ENCODE measurements at places on chromosomes 12 and 14.
A peak's percentile ranks its signal among the peaks of the same experiment; 100 is the strongest.

DNA sequence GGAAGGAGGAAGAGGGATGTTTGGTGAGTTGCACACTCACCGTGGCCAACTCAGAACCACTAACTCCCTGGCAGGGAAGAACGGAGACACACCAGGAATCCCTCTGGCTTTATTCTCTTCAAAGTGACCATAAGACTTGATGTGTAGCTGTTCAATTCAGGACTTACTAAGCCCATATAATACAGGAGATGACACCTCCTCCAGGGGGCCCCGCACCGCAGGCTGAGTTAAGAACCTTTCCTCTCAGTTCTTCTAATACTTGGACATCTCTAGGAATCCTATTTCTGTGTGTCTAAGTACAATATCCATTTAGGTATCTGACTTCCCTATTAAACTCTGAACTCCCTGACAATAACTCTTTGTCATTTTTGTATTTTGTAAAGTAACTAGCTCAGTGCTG lies 49.5 kb downstream of the DCAF4 start:
- DNase-seq, result peak; percentile 46

- DNase-seq, result no peak
These were observed 20.5 kb downstream of the UBC start for GRCh38 chr12:124893792-124894516.

GRCh38 chr14:72024043-72024407 lies 91.8 kb downstream of the RGS6 start:
- DNase-seq, result peak; percentile 84

DNA sequence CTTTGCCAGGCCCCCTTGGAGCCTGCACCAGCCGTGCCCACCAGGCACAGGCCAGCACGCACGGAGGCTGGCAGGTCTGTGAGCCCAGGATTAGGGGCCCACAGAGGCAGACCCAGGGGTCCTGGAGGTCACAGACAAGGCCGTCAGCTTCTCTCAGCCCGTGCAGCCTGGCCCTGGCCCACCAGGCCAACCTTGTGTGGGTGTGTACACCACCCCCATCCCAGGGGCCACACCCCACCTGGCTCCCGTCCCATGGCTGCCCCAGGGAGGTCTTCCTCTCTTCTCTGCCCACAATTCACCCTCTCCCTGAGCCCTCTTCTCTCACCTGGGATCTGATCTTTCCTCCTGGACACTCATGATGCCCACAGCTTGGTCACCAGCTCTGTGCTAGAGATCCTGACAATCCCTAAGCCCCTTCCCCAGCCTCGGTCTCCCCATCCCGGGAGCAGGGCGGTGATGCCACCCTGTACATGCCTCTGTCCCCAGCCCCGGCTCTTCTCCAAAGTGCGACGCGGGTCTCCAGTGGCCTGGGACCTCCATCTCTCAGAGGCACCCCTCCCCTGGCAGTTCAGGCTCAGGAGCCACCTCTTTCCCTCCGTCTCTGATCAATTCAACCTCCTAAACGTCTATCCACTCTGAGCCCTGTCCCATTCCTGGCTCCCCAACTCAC lies 31.1 kb upstream of the GPR132 start:
- no peak for DNase-seq

- peak; percentile 72 for DNase-seq
These were observed 394.5 kb upstream of the ATP2B1 start for GRCh38 chr12:90102957-90103652.

DNA sequence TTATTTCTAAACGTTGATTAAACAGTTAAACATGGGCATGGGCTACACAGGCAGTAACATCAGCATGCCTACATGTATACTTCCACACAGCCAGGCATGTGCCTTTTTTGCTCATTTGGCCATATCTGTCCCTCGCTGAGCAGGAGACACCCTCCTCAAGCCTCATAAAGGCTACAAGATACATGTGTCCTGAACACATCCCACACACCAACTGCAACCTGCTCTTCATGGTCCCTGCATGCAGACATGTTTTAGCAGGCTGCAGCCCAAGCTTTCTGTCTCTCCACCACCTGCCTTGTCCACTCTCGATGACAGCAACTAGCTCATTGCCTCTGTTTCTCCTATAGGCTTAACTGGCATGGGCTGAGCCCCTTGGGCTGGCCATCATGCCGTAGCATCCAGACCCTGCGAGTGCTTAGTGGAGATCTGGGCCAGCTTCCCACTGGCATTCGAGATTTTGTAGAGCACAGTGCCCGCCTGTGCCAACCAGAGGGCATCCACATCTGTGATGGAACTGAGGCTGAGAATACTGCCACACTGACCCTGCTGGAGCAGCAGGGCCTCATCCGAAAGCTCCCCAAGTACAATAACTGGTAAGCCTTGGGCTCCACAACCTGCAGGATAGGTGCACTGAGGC lies 2.6 kb downstream of the PCK2 start:
- no peak for DNase-seq

- DNase-seq, result no peak
These were observed 265.5 kb upstream of the PRKD1 start for GRCh38 chr14:30193101-30193500.

- no peak for DNase-seq
These were observed 24.8 kb upstream of the SLC6A15 start for GRCh38 chr12:84937415-84937814.

DNA sequence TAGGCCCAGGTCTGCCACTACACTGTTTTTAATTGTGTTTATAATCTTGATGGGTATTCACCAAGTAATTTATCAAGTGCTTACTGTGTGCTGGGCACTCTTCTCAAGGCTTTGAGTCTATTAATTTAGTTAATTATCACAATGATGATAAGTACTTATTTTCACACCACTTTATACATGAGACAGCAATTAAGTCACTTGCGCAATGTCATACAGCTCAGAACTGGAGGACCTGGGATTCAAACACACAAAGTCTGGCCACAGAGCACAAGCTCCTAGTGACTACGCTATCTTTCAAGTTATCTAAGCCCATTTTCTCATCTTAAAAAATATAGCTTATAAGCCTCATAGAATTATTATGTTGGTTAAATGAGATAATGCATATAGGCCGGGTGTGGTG lies 85.0 kb downstream of the LLPH start:
- DNase-seq, result no peak

Measured in hematopoietic multipotent progenitor cell treated with erythropoietin and hydrocortisone succinate and interleukin-3 and kit ligand, for 4 days (in vitro differentiated cells).